Muscle of arm (tissue), 14 donors: ENCODE measurements at places on chromosomes 3 and 15.

GRCh38 chr15:25248583-25249235 lies 190.1 kb downstream of the UBE3A start:
- no peak for DNase-seq

GRCh38 chr3:117130222-117130621 lies 420.6 kb downstream of the TUSC7 start:
- DNase-seq = no peak

DNA sequence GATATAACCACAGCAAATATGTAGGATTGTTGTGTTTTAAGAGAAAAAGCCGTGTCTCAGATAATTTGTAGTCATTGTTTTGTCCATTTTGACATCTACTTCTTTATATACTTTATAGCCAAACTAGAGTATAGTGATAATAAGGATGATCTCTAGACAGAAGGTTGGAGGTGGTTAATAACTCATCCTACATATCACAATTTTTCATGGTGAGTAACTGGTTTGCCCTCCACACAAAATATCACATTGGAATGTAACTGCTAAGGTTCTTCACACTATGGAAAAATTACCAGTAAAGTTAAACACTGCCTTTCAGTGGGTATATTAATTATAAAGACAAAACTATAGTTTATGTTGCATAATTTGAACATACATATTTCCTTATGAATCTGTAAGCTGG lies 380.7 kb downstream of the LPP start:
- DNase-seq = no peak

GRCh38 chr3:191255156-191255555 lies 56.1 kb downstream of the OSTN start:
- no peak for DNase-seq

DNA sequence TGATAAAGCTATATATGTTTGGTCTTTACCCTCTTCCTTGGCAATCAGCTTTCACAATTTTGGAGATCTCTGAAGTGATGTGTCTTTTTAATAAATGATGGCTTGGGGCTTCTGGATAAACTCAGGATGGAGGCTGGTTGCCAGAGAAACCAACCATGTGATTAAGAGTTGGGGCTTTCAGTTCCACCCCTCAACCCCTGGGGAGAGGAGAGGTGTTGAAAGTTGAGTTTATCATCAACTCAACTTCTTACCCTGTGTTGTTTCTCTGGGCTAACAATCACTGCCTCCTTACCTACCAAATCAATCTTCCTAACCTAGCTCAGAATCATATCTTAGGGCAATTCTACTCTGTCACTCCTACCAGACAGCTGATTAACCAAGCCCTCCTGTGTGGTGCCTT lies 735.8 kb downstream of the ZPLD1 start:
- DNase-seq = no peak

DNA sequence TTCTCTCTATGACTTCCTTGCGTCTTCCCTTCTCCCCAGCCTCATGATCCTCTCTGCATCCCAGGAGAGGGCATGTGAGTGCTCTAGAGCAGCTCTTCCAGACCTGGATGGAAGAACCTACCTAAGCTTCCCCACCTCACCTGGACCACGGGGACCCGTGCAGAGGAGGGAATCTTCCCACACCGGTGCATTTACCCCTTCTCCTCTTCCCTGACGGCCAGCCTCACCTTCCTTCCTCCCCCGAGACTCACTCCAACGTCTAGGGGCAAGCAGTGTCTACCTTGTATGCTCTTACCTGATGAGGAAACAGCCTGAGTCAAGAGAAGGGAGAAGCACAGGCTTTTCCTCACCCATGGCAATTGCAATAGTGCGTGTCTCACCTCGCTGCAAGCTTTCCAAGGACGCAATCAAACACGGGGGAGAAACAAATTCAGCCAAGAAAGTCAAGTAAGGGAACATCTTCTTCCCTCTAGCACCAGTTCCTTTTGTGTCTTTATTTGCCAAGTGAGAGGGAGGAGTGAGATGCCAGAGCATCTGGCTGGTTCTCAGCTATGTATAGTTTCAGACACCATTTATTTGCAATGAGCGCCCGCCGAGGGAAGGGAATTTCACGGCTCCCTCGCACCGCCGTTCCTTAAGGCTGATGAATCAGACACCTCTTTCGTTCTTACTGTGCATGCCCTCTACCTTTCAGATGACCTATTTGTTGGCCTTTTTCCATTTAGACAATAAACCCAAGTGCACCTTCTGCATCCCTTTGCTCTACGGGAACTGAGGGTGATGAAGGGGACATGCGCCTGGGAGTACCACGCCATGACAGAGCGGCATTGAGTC lies 1.8 kb upstream of the CCR9 start:
- no peak for DNase-seq

GRCh38 chr3:168952551-168952950 lies 711.0 kb downstream of the MECOM start:
- DNase-seq = peak; percentile 2
